Mammary epithelial cell (primary cell): ENCODE measurements at places on chromosomes 5 and 9. TPM values are rescaled to one million over a fixed set of nuclear protein-coding genes. Genes with fewer than 3 reads are reported as not detected.

CDC20B gene
- total RNA-seq = not detected in 2 replicates

PDE6A gene
- total RNA-seq = 0.07 TPM in 1 of 2 replicates, not detected in the other

DNA sequence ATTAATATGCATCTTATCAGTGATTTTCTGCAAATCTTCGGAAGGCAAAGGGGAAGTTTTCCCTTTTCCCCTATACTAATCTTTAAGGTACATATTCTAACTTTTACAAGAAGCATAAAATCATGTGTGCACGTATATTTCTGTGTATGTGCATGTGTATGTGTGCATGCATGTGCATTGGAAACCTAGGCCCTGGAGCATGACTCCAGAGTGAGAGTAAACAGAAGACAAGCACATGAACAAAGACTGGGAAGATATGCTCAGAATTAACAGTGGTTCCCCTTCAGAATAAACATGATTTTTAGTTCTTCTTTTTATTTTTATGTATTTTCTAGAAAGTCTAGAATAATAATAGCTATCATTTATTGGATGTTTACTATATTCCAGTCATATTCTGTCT lies 10.9 kb upstream of the SELENOP start:
- no peak for DNase-seq

C5orf52 gene
- not detected for total RNA-seq

GRCh38 chr9:86644675-86645034 lies 290.4 kb upstream of the TUT7 start:
- DNase-seq = no peak

DNA sequence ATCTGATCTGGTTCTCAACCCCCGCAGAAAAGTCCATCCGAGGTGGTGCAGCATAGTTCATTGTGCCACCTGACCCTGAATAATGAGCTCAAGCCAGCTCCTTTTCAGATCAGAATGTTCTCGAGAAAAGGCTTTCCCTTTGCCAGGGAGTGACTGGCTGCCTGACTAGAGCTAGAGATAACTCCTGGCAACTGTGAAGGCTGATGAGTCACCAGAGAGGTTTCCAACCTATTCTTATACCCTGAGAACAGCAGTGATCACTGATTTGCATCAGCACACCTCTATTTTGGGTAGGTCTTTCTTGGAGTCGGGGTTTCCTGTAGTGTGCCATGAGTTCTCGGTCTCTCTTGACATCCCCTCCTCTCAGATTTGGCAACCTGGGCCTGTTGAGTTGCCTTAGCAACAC lies 127.9 kb downstream of the PIK3R1 start:
- peak; percentile 98 for DNase-seq
